ENCODE measurements at places on chromosomes 2 and 18.

- no peak for DNase-seq
Measured at GRCh38 chr2:127100251-127101047, 6.5 kb downstream of the BIN1 start.

DNA sequence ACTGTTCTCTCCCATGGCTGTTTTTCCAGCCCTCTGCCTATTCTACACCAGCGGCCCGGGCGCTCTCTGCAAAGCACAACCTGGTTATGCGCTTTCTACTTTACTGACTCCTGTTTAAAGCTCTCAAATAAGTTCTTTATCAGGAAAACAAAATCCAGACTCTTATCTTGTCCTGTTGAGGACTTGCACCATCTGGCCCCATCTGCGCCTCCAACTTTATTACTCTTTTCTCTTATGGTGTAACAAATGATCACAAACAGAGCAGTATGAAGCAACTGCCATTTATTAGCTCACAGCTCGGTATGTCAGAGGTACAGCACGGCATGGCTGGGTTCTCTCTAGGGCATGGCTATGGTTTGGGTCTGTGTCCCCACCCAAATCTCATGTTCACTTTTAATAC, 236.5 kb upstream of the NT5C1B start:
- no peak for DNase-seq

DNA sequence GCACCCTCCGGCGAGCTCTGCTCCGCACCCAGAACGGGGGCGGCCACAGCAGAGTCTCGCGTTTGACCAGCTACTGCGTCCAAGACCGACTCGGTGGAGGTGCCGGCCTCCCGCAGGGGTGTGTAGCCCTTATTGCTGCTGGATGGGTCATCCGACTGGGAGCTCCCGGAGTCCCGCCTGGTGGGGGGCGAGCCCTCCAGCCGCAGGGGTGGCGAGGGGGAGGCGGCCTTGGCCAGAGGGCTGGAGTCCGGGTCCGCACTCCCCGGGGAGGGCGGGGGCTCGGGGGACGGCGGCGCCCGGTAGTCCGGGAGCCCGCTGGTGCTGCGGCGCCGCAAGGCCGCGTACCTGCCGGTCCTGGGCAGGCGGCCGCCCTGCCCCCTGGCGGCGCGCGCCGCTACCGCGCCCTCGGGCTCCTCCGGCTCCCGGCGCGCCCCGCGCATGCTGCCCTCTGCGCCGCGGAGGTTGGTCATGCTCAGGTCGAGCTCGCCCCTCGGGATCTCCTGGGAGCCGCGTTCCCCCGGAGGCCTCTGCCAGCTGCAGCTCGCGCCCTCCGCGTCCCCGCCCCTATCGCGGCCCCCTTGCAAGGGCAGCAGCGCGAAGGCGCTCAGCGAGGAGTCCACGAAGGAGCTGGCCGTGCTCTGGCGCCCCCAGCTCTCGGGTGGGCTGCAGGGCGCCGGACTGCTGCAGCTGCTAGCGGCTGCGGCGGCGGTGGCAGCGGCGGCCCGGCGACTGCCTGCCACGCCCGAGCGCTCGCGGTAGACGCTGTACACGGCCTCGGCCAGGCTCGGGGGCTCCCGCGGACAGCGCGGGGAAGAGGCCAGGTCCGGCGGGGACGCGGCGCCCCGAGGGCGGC, 4.8 kb downstream of the TMEM200C start:
- peak; percentile 23 for DNase-seq

- no peak for DNase-seq
Measured at GRCh38 chr18:22676423-22676822, 256.7 kb upstream of the RBBP8 start.

DNA sequence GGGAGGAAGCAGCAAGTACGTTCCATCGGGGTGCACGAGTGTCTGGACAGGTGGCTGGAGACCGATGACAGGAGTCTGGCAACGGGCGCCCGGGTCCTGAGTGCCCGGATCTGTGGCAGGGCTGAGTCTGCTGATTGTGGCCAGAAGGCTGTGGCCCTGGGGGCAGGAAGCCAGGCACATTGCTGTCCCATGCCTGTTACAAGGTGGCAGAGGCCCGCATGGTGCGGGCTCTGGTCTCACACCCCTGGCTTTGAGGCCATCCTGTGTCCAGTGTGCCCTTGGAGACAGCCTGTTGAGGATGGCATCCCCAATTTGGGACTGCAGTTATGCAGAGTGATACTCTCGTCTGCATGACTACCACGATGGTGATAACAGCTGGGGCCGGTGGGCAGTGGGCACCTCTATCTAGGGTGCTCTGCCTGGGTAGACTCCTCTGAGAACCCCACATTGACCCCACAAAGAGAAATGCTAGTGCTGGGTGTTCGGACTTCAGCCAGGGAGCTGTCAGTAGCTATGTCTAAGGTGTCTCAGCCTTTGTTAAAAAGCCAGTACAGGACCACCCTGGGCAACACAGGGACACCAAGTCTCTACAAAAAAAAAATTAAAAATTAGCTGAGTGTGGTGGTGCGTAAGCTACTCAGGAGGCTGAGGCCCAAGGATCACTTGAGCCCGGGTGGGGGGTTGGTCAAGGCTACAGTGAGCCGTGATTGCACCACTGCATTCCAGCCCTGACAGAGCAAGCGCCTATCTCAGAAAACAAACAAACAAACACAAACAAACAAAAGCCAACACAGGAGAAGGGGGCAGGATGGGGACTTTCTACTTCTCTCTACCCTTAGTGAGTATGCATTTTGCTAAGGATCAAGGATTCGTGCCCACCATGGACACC, 88.3 kb downstream of the RHOB start:
- no peak for DNase-seq

DNA sequence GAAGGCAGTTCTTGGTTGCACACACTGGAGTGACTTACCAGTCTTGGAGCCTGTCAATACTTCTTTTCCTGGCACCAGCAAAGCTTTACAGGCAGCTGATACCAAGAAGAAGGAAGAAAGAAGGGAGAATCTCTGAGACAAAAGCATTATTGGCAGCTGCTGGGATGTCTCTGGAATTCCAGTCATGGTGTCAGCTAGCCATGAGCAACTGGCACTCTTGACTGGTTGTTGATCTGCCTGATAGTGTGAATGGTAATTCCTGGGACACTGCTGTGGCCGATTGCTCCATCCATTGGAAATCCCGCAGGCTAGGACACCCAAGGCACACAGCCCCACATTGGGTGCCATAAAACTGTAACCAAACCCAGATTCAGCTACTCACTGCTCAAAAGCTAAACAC, 17.8 kb upstream of the SPAG16 start:
- DNase-seq = no peak

DNA sequence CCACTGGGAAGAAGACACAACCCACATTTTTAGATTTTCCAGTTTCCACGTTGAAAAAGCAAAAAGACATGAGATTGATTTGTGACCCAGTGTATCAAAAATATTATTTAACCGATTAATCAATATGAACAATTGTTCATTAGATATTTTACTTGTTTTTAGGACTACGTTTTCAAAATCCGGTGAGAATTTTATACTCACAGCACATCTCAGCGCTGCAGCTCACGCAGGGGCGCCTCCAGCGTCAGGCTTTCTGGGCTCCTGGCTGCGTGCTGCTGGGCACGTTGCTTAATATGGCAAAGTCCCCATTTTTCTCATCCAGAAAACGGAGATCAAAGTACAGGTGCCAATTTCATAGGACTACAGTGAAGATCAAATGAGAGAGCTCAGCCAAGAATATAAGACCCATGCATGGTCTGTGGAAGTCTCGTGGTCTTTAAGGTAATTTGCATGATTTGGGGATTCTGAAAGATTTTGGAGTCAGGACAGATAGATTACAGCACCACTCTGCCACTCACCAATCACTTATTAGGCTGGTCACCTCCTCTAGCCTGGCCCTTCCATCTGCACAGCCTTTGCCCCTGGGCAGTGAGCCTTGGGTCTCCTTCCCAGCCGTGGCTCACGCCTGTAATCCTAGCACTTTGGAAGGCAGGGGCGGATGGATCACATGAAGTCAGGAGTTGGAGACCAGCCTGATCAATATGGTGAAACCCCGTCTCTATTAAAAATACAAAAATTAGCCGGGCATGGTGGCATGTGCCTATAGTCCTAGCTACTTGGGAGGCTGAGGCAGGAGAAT, 36.2 kb downstream of the PTPN18 start:
- no peak for DNase-seq

DNA sequence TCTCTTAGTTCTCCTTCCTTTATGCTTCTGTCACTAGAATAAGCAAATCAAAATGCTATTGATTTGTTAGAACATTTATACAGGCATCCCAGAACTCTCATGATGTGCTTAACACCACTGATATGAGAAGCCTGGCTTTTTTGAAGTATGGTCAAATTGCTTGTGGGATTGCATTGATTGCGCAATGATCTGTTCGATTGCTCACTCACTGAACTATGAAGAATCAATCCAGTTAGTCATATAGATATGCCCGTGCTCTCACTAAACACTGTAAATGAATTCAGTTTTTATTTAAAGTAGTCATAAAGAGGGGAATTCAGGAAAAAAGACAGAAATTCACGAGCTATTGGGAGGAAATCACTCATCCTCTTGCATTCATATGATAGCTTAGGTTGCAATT, 1237.8 kb downstream of the SUCLG1 start:
- no peak for DNase-seq

- no peak for DNase-seq
Measured at GRCh38 chr2:11160731-11161455, 5.6 kb downstream of the SLC66A3 start.

DNA sequence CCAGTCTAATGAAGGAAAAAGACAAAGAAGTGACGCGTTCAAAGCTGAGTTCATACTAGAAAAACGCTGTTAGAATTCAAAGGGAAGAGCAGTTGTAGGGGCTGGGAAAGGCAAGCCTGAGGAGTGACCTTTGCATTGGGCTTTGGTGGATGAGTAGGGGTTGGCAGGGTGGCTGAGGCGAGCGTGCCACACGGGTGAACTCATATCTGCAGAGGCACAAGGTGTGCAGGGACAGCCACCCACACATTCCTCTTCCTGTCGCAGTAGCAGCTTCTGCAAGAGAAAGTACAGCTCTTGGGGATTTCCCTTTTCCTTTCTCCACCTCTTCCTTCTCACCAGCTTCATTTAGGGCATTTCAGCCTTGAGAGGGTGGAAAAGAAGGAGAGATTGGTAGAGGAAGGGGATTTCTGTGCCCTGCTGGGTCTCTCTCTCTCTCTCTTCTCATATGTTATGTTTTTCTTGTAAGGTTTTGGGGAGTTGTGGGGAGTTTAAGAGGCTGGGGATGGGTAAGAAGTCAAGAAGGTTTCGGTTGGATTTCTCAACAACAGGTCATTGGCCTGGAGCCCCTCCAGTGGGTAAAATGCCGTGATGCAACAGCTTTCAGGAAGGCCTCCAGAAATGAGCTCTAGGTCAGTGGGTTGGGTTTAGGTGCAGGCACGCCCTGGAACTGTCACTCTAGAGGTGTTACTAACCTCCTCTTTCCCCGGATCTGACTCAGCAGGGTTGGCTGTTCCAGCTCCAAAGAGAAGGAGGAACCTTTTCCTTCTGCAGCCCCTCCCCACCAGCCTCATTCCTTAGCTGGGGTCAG, 40.1 kb downstream of the ODC1 start:
- peak; percentile 49 for DNase-seq

DNA sequence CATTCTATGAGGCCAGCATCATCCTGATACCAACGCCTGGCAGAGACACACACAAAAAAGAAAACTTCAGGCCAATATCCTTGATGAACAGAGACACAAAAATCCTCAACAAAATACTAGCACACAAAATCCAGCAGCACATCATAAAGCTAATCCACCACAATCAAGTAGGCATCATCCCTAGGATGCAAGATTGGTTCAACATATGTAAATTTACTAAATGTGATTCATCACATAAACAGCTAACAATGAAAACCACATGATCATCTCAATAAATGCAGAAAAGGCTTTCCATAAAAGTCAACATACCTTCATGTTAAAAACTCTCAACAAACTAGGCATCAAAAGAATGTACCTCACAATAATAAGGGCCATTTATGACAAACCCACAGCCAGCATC, 65.3 kb downstream of the WDPCP start:
- DNase-seq = no peak

DNA sequence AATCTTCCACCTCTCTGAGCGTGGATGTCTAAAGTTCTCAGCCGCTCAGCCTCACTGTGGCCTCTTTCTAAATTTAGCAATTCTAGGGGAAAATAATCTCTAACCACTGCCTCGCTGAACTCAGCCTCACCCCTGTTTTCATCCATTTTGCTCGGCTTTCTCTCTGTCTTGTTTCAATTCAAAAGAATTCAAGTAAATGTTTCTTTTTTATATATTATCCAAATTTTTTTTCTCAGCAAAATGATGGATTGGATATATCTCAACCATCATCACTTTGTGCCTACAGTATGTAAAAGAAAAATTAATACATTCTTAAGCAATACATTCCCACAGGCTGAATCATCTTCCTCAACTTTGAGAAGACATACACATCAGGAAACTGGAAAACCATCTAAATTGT, 24.0 kb upstream of the GALNT5 start:
- no peak for DNase-seq

DNA sequence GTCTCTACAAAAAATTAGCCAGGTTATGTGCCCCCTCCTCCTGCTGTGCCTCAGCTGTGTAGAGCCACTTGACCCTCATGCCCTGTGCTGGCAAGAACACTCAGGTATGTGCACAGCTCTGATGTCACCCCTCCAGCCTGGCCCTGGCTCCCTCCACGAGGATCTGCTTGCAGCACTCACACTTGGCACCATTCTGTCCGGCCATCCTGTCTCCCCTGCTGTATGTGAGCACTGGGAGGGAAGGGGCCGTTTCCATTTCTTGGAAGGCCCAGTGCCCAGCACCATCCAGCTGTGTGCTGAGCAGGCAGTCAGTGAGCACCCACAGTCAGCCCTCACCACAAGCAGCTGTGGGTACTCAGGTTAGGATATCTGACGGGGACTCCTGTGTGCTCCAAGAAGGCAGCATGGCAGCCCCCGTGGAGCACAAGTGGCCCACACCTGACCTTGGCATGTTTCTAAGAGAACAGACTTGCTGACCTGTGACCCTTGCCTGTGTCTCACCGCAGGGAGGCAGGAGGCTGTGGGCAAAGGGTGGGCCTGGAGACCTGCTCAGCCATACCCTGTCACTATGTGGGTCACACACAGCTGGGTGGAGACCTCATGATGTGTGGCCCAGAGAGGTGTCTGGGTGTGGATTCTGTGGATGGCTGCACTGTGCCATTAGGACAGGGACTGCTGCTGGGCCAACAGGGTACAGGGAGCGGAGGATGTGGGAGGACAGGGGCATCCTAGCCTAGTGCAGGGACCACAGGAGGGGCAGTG, 31.5 kb downstream of the USP34 start:
- no peak for DNase-seq

GRCh38 chr2:15427987-15428386, 133.1 kb downstream of the NBAS start:
- no peak for DNase-seq

- DNase-seq = no peak
Measured at GRCh38 chr2:208373460-208374089, 33.0 kb upstream of the PTH2R start.
